ENCODE measurements at places on chromosomes 7 and 10.

GRCh38 chr7:45702751-45703150 lies 128.6 kb downstream of the ADCY1 start:
- DNase-seq, result no peak

DNA sequence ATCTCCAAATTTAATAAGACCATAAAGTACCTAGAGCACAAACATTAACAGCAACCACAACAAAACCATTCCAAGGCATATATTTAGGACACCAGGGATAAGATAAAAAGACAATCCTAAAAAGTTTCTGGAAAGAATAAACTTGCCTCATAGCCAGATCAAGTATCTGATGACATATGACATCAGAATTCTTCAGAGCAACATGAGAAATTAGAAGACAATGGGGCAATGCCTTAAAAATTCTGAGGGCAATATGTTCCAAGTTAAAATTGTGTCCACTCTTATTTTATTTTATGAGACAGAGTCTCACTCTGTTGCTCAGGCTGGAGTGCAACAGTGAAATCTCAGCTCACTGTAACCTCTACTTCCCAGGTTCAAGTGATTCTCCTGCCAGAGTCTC lies 2.8 kb downstream of the EFCAB10 start:
- no peak for DNase-seq

- DNase-seq, result peak; percentile 26
Observed at GRCh38 chr7:80135309-80136104, 876 bp downstream of the GNAI1 start.

- no peak for DNase-seq
Observed at GRCh38 chr10:7311218-7311849, 99.5 kb downstream of the SFMBT2 start.

DNA sequence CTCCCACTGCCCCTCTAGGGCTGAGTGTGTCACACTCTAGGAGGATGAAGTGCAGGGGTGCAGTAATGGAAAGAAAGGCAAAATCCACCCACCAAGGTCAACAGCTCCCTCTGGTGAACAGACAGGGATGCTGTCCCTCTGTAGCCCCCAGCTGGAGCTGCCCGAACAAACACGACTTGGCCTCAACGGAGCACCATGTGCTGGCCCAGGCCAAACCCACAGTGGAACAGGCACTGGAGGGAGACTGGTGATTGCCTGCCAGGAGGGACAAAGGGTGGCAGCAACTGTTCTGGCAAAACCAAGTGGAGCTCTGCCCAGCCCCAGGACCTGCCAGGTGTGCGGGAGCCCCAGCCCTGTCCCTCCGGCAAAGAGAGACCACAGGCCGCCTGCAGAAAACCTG lies 20.7 kb downstream of the PDIA4 start:
- DNase-seq, result no peak

- no peak for DNase-seq
Observed at GRCh38 chr10:33047655-33048054, 89.6 kb upstream of the ITGB1 start.

DNA sequence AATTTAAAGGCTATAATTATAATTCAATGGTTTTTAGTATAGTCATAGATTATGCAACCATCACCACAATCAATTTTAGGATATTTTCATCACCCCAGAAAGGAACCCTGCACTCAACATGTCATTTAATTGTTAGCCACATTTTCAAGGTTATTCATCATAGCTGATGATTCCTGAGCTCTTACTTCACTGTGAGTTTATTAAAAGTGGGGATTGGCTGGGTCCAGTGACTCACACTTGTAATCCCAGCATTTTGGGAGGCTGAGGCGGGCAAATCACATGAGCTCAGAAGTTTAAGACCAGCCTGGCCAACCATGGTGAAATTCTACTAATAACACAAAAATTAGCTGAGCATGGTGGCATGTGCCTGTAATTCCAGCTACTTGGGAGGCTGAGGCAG lies 787 bp downstream of the CCL26 start:
- no peak for DNase-seq

DNA sequence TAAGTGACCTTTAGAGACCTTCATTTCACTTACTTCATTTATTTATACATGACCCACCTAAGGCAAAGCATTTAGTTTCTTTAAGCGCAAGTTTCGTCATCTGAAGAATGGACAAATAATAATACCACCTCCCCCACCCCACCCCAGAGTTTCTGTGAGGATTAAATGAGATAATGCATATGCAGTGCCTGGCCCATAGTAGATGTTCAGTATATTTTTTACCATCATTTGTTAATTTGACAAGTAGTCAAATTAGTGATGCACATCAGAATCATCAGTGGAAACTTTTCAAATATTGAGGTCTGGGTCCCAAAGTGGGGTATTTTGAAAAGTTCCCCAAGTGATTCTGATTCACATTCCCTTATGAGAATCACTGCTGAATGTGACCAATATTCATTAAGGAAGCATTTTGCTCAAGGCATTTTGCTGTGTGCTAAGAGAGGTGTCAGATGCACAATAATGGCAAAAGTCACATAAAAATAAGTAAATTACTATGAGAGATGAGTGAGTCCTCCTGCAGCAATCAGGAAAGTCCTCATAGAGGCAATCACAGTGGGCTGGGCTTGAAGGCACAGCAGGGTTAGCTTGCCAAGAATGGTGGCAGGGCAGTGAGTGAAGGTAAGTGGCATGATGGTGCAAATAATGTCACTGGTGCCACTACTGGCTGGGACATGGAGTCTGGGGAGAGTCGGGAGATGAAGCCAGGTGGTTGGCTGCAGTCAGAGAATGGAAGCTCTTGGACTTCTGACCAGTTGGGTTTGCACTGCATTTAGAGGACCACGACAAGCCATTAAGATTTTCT lies 244.1 kb downstream of the PTEN start:
- no peak for DNase-seq

GRCh38 chr10:65355141-65355680 lies 1570.6 kb upstream of the LRRTM3 start:
- no peak for DNase-seq

DNA sequence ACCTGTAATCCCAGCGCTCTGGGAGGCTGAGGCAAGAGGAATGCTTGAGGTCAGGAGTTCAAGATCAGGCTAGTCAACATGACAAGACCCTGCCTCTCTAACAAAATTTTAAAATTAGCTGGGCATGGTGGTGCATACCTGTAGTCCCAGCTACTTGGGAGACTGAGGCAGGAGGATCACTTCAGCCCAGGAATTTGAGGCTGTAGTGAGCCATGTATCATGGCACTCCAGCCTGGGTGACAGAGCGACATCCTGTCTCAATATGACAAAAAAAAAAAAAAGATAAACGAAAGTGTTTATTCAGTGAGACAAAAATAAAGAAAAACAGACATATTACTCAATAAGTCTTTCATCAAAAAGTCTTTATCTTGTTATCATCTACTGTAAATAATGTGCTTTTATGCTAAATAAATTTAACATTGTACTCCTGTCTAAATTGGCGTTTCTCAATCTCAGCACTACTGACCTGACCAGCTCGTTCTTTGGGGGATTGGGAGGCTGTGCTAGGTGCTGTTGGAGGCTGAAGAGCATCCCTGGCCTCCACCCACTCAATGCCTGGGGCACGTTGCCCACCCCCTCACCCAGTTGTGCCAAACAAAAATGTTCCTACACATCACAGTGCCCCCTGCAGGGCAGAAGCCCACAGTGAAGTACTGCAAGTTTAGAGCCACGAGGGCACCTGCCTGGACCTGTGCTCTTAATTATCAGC lies 57.7 kb downstream of the NCAPG2 start:
- no peak for DNase-seq

- no peak for DNase-seq
Observed at GRCh38 chr7:117872561-117873309, 506 bp downstream of the CTTNBP2 start.

DNA sequence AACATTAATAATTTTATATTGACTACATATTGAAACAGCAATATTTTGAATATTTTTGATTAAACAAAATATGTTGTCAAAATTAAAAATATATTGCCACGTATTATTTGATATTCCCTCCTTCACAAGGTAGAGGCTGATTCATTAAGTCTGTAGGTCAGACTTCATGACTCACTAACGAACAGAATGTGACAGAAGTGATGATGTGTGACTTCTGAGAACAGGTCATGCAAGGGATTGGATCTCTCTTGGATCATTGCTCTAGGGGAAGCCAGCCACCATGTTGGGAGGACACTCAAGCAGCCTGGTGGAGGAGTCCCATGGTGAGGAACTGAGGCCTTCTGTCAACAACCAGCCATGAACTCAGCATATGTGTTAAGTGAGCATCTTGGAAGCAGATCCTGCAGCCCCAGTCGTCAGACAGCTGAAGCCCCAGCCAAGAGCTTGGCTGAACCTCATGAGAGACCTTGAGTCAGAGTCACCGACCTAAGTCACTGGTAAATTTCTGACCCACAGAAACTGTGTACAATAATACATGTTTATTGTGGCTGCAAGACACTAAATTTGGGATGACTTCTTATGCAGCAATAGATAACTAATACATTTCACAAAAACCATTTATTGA lies 66.6 kb downstream of the HTR5A start:
- DNase-seq, result no peak

DNA sequence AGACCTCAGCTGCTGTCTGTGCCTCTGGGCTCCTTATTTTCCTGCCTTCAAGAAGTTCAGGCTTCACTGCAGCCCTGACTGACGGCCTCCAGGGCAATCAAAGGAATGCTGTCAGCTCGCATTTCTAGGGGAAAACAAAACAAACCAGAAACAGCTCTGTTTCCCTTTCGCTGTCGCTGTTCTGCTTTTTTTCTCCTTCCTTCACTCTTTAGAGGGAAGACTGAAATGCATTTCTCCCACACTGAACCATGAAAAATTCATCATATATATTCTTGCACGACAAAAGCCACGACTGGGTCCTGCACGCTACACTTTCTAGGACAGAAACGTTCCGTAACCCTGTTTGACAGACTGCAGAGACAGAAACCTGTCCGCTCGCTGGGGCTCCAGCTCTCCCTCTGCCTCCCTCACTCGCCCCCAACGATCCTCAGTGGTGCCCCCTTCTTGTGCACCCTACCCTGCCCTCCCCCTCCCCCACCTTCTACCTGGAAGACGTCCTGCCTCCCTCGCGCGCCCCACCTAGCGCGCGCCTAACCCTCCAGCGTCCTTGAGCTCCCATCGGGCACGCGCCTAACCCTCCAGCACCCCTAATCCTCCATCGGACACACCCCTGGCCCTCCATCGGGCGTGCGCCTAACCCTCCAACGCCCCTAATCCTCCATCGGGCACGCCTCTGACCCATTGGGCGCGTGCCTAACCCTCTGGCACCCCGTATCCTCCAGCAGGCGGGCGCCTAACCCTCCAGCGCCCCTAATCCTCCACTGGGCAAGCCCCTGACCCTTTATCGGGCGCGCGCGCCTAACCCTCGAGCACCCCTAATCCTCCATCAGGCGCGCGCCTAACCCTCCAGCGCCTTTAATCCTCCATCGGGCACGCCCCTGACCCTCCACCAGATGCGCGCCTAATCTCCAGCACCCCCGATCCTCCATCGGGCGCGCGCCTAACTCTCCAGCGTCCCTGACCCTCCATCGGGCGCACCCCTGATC lies 37.1 kb downstream of the SVOPL start:
- DNase-seq, result no peak

- DNase-seq, result no peak
Observed at GRCh38 chr7:87709258-87709657, 81.1 kb downstream of the RUNDC3B start.

- DNase-seq, result no peak
Observed at GRCh38 chr10:35448687-35449662, 112.7 kb downstream of the CCNY start.

- no peak for DNase-seq
Observed at GRCh38 chr10:122164023-122164601, 107.0 kb upstream of the BTBD16 start.

GRCh38 chr7:12648704-12649261 lies 38.6 kb upstream of the ARL4A start:
- no peak for DNase-seq

GRCh38 chr7:89994483-89994882 lies 159.8 kb upstream of the STEAP1 start:
- no peak for DNase-seq

DNA sequence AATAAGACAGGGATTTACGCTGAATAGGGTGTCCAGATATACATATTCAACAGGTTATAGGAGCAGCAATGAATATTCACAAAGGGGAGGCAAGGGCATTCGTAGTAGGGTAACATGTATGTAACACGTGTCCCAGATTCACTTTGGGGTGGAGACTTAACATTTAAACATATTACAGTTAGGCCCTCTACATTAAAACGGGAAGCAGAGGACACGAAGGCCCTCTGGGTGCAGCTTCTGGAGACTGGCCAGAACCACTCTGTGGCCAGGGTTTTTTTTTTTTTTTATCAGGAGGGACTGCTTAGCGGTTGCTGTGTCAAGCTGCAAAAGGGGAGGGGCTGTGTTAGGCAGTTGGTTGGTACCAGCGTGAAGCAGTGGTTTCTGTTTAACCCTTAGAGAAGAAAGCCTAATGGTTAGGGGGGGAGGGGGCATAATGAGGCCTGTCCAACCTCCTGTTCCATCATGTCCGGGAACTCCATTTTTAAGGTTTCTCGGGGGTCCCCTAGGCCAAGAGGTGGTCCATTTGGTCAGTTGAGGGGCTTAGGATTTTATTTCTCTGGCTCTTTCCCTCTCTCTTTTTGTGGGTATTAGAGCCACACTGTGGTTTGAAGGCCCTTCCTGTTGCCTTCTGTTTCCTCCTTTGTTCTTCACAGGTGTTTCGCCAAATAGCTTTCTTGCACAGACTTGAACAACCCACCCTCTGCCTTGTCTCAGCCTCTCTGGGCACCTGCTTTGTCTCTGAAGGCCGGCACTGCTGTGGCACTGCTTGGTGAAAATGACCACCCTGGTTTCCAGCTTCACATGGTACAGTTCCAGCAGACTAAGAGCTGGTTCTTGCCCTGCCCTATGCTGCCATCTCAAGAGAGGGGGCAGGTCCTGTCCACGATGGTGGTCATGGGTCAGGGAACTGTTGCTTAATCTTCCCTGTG lies 26.4 kb downstream of the PRF1 start:
- DNase-seq, result no peak

GRCh38 chr7:23969443-23969842 lies 259.4 kb downstream of the STK31 start:
- DNase-seq, result no peak

DNA sequence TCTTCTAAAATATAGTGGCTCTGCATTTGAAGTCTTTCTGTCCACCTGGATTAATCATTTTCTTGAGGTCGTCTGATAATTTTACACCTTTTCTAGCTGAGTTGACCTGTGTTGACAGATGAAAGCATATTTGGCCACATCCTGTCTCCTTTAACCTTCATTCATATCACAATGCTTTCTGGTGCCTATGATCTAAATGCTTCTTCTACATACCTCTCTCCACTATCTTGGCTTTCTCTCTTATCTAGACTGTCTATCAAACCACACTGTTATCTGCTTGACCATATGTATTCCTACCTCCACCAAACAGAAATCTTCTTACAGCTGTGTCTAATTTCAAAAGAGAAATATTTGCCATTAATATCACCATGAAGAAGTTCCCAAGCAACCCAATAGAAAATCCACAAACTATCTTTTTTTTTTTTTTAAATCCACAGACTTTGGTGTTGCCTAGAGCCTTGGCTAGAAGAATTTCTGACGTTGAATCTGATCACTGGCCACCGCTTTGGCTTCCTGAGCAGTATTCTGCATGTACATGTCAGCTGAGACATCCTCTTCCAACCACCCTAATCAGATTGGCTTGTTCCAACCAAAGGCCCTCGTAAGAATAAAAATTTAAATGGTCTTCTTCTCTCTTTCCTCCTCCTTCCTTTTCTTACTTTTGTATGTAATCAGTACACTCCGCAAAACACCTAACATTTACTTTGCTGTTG lies 66.3 kb upstream of the SP4 start:
- DNase-seq, result no peak

Measured in NCI-H1417 treated with DMSO at 0.1 percent for 48 hours (cell line).